Renal pelvis (tissue), 12 donors: ENCODE measurements at places on chromosomes 1 and 21. TPM values are rescaled to one million over a fixed set of nuclear protein-coding genes. Genes with fewer than 3 reads are reported as not detected.

DNA sequence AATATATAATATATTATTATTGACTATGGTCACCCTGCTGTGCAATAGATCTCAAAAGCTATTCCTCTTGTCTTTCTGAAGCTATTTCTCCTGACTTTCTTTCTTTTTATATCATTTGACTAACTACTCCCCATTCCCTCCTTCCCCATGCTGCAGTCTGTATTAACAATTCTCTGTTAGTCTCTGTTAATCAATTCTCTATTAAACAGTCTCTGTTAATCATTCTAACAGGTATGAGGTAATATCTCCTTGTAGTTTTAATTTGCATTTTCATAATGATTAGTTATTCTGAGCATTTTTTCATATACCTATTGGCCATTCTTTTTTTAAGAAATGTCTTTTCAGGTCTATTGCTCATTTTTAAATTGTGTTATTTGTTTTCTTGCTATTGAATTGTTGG, 201.0 kb upstream of the B3GALT2 start:
- no peak for DNase-seq

DNA sequence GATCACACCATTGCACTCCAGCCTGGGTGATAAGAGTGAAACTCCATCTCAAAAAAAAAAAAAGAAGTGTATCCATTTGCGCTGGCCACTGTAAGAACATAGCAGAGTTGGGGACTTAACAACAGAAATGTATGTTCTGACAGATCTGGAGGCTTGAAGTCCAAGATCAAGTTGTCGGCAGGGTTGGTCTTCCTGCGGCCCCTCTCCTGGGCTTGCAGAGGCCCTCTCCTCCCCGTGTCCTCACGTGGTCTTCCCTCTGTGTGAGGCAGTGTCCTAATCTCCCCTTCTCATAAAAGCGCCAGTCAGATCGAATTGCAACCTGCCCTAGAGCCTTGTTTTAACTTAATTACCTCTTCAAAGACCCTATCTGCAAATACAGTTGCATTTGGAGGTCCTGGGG, 52.6 kb downstream of the MT1HL1 start:
- no peak for DNase-seq

DNA sequence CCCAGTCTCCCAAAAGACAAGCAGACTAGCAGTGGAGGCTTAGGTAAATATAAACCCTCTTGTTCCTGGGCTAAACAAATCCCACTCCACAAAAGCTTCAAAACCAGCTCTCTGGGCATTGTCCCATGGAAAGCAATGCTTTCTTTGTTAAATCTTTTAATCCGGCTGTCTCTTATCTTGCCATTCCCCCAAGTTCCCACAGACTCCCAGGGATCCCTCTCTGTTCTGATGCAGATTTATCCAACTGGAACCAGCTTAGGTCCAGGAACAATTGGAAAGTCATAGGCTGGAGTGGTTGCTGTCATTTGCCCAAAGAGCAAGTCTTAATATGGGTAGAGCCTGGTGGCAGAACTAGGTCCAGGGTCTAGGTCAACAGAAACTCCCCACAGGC, 110.1 kb upstream of the ATP1A1 start:
- no peak for DNase-seq

- DNase-seq = no peak
Observed at GRCh38 chr21:41478319-41479177, 29.4 kb downstream of the TMPRSS2 start.

DNA sequence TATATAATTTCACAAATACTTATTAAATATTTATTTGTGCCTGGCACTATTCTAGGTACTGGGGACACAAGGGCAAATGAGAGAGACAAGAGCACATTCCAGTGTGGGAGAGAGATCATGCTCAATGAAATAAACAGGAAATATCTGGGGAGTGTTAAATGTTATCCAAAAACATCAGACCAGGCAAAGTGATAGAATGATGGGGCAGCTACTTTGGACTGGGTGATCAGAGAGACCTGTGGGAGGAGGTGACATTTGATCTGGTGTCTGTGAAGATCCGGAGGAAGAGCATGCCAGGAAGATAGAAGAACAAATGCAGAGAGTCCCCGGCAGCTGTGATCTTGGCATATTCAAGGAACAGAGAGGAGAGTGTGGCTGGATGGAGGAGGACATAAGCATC, 27.5 kb upstream of the GNG12 start:
- peak; percentile 29 for DNase-seq

DNA sequence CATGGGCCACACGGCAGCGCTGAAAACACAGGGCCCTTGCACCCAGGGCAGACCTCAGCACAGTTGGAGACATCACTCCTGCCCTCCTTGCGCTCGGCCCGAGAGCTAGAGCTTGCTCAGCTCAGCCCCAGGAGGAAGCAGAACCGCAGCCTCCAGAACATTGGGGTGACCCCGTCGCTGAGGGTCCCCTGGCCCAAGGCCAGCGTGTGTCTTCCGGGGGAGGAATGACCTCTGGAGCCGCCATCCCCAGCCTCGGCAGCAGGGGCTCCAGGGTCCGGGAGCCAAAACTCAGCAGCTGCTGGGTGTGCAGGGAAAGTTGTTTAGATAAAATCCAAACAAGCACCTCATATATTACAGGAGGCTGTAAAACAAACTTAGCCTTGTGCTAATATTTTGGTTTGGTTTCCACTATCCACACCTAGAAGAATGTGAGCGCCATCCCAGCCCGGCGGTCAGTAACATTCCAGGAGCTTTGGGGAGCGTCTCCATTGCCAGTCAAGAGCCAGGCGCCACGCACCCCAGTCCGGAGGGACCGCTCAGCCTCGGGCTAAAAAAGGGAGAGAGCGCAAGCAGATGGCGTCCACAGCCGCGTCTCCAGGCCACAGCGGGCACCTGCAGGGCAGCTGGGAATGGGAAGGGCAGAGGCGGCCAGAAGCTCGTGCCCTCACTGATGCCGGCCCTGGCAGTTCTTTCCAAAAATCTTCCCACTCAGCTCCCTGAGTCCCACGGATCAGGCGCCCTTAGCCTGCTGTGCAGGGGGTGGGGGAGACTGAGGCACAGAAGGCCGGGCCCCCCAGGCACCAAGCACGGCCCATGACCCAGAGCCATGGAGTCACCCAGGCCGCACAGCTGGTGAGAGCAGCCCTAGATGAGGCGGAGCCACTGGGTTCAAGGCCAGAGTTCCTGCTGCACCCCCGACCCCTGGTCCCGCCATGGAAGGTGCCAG, 52.0 kb downstream of the SLX9 start:
- no peak for DNase-seq

- no peak for DNase-seq
Observed at GRCh38 chr1:106926803-106927582, 129.5 kb upstream of the PRMT6 start.

- DNase-seq = no peak
Observed at GRCh38 chr1:200178340-200178739, 150.8 kb downstream of the NR5A2 start.

DNA sequence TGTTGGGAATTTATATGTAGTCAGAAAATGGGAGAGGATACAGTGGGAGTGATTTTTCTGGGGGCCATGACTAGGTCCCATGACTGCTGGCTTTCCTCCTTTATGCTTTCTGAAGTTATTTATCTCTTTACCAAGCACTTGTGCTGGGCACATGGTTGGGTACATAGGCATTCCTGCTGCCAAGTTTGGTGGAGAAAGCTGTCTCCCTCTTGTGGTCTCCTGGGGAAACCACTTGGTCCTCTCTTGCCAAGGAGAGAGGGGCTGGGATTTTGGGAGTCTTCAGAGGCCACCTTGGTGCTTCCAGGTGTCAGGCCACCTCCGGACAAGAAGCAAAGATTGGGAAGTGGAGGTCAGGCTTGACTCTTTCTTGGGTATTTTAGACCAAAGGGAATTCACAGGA, 120.2 kb upstream of the KCNE2 start:
- DNase-seq = no peak

DNA sequence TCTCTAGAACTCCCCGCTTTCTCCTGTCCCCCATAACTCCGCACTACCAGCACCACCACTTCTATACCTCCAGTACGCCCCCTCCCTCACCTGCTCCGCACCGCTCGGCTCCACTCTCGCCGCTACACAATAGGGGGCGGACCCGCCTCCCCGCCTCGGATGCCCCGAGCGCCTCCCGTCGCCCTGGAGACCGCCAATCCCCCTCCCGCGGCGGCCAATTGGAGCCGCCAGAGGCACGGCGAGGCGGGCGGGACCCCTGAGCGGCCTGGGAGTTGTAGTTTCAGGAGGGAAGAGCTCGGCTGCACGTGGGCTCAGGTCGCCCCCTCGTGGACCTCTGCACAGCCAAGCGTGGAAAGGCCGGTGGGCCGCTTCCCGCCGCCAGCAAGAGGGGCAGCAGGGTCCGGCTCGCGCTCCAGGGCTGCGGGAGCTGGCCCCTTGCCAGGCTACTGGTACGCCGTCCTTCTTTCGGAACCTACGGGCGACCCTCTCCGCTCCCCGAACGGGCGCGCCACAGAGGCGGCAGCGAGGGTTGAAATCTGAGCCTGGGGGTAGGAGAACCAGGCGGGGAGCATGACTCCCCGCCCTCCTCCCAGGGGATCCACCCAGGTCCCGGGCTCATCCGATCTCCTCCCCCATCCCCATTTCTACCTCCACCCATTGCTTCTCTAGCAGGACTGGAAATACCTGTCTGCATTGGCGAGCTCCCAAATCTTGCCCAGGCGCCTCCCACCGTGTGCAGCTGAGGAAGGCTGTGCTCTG, at the start of gene IGSF9:
IGSF9 (minus strand) TSS at position 131 of the 759 bp plus-strand sequence. CDS start 2,159 bp downstream, outside the sequence.
- DNase-seq = peak; percentile 92

GRCh38 chr21:23471877-23472276, 2135.4 kb downstream of the MRPL39 start:
- DNase-seq = no peak

- no peak for DNase-seq
Observed at GRCh38 chr1:27581823-27582243, 22.1 kb downstream of the AHDC1 start.

DNA sequence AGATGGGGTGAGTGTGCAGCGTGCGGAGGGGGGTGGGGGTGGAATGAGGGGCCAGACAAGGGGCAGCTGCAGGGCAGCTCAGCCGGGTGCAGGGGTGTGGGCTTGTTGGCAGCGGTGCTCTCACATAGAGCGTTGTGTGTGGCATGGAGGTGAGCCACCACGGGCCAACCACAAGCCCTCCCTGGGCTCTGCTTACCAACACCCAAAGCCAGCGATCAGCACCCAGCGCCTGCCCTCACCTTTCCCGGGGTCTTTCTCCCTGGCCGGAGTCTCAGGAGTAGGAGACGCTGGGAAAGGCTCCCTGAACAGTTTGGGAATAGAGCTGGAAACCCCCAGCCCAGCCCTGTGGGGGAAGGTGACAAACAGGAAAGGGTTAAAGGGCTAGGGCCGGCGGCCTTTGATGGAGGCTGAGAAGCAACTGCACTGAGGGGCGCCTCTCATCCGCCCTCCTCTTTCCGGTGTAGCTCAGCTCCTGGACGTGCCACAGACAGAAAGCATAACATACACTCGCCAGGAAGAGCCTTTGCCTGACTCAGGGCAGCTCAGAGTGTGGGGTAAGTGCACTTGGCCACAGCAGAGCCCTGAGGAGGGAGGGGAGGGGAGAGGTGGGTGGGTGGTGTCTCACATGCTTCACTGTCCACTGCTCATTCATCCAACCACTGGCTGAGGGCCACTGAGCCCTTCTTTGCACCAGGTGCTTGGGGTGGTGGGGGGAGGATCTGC, 577 bp downstream of the IKBKE start:
- DNase-seq = no peak

DNA sequence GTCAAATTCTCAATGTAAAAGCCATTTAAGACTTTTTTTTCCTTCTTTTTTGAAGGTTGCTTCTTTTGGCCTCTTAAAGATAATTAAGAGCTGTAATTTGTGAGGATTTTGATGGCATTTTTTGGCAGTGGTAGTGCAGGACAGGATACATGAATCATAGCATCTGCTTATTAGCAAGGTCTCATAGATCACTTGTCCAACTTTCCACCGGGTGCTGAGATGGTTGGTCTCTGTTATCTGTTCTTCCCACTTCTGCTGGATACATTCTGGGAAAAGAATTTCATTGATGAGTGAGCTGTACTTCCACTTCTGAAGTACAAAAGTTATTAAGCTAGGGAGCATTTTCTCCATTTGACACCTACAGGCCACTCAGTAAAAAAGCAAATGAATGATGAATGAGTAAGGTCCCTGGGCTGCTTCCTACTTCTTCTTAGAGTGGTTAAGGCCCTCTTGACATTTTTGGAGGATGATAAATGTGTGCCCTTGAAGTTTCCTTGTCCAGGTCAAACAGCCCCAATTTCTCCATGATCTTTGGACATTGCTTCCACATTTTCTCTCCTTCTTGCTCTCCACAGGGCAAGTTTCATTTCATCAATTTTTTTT, 100.6 kb downstream of the ROR1 start:
- DNase-seq = no peak

DNA sequence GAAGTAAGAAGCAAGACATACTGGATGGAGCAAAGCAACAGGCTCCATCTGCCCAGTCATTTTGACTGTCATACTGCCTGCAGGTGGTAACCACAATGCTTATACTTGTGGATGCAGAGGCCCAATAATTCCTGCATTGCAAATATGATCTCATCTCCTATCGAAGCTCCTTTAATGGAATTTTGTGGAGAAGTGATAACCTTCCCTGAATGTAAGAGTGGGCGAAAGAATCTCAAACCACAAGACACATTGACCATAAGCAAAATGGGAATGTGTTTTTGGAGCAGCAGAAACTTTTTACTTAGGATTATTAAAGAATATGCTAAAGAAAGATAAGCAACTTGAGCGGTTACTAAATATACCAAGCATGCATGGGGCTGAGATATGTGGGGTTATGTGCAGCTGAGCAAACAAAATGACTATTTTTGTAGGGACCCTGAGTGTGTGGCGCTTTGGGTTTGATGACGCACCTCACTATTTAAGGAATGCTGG, 77.4 kb upstream of the BACH1 start:
- no peak for DNase-seq

DNA sequence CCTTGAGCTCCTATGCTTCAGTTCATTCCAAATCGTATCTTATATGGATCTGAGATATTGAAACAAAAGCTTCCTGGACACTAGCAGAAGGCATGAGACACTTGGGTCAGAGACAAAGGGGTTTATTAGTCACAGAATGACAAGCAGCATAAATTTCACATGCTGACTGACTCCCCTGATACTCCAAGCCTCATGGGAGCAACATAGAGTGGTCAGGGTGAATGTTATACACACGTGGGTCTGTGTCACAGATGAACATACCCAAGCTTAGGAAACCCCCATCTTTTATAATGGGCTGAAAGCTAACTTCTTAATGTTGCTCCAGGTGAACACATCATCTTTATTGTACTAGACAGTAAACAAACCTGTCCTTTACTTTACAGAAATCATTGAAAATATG, 599.9 kb upstream of the RGS18 start:
- DNase-seq = no peak

GRCh38 chr1:203322500-203323179, 17.3 kb downstream of the BTG2 start:
- no peak for DNase-seq

DNA sequence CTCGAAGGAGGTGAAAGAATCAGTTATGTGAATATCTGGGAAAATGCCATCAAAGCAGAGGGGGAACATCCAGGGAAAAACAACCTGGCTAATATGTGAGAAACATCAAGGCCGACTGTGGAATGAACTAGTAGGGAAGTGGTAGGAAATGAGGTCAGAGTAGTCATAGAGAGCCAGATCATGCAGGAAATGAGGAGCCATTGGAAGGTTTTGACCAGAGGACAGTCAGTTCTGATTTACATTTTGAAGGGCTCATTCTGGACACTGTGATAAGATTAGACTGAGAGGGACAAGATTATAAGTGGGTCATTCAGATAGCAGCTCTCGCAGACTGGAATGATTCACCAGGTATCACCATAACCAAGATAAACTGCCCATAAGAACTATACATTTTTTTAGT, 63.7 kb downstream of the SYT14 start:
- no peak for DNase-seq

The SMYD2 gene
- polyA plus RNA-seq = 46.7 TPM

The S100A7 gene
- not detected for polyA plus RNA-seq

The HYI gene
- 39.8 TPM for polyA plus RNA-seq

The GOLT1A gene
- 4.1 TPM for polyA plus RNA-seq

The ZNF593OS gene
- polyA plus RNA-seq = 1.5 TPM

The EFCAB14 gene
- polyA plus RNA-seq = 87.2 TPM

The TSPAN2 gene
- 34.6 TPM for polyA plus RNA-seq

The PKLR gene
- polyA plus RNA-seq = 9.1 TPM
